Transverse colon (tissue), 4 donors: ENCODE measurements at places on chromosomes 12 and 14. TPM values are rescaled to one million over a fixed set of nuclear protein-coding genes. Genes with fewer than 3 reads are reported as not detected.

DNA sequence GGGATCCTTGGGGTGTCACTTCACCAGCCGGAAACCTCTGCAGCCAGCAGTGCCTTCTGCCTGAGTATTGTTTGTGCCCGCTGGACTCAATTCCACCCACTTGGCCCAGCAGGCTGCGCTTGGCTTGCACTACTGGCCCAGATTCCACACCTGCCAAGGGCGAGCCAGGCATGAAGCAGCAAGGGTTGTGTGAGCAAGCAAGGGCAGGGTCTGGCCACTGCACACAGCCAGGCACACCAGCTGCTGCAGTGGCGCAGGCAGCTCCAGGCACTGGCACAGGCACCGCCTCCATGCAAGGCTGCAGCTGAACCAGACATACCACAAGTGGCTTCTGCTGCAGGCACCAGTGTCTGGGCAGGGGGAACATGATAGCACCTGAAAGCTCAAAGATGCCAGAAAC, 99.5 kb downstream of the NUAK1 start:
- no peaks in the 10 kb centered on the region for H3K4me1 ChIP-seq
- no peak overlapping the region for H3K4me3 ChIP-seq
- no peak overlapping the region for H3K27ac ChIP-seq
- no peaks in the 10 kb centered on the region for H3K36me3 ChIP-seq
- H3K27me3 ChIP-seq, result no peaks in the 10 kb centered on the region
- no peak for DNase-seq

- H3K36me3 ChIP-seq, result no peaks in the 10 kb centered on the region
- no peaks in the 10 kb centered on the region for H3K27me3 ChIP-seq
- H3K4me3 ChIP-seq, result no peak overlapping the region
These were observed 398.4 kb downstream of the DAD1 start for GRCh38 chr14:22190411-22191191.

DNA sequence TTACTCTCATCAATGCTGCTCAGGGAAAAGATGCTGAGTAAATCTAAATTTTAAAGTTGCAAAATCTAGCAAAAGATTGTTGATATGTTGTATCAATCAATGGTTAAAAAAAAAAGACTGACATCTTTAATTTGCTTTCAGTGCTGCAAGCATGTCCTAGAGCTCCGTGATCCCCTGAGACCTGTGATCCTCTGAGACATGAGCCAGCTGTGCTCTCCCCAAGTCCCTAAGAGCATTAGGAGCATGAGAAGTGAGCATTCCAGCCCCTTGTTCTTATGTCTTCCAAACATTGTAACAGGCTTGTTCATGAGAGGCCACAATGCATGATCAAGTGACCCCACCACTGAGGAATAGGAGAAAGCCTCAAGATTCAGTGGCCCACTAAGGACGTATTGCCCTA, 116.6 kb downstream of the DAD1 start:
- no peak overlapping the region for H3K4me3 ChIP-seq
- DNase-seq, result no peak
- no peaks in the 10 kb centered on the region for H3K4me1 ChIP-seq
- H3K36me3 ChIP-seq, result no peaks in the 10 kb centered on the region

- no peak overlapping the region for H3K27ac ChIP-seq
- H3K36me3 ChIP-seq, result no peaks in the 10 kb centered on the region
- H3K4me1 ChIP-seq, result peaks cover 3% of the 10 kb centered on the region
- H3K4me3 ChIP-seq, result no peak overlapping the region
- DNase-seq, result peak; percentile 57
- H3K27me3 ChIP-seq, result no peaks in the 10 kb centered on the region
These were observed 272.0 kb upstream of the DIO3 start for GRCh38 chr14:101289230-101289690.

- no peaks in the 10 kb centered on the region for H3K27me3 ChIP-seq
- no peak overlapping the region for H3K27ac ChIP-seq
- peaks cover 9% of the 10 kb centered on the region for H3K4me1 ChIP-seq
- DNase-seq, result peak; percentile 68
- no peaks in the 10 kb centered on the region for H3K36me3 ChIP-seq
- no peak overlapping the region for H3K4me3 ChIP-seq
These were observed 120.1 kb upstream of the MAX start for GRCh38 chr14:65222440-65222858.

DNA sequence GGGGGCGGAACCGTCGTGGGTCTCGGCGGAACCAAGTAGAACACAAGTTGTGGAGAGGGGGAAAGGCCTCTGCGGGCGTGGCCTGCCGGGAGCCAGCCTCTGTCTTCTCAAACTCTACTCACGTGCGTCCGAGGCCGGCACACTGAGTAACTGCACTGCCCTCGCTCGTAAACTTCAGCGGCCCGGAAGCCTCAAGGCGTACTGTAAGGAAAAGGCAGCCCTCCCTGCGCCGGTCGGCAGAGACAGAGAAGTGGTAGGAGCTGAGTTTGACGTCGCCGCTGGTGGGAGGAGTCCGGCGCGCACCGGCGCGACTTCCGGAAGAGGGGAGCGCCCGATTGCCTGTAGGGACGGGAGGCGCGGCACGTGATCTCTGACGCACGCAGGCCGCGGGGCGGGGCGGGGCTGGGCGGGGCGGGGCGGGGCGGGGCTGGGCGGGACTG, at the start of gene FBXO33:
Gene FBXO33, minus strand, starts transcription at position 255 of the 440 bp plus-strand sequence. CDS start 271 bp downstream, outside the sequence.
- H3K4me3 ChIP-seq, result peak within 1 kb of the TSS; percentile 86
- no peaks in the 10 kb centered on the region for H3K27me3 ChIP-seq
- H3K36me3 ChIP-seq, result no peaks in the 10 kb centered on the region
- peak; percentile 98 for DNase-seq
- H3K27ac ChIP-seq, result peak within 1 kb of the TSS; percentile 96
- H3K4me1 ChIP-seq, result peaks cover 42% of the 10 kb centered on the region

DNA sequence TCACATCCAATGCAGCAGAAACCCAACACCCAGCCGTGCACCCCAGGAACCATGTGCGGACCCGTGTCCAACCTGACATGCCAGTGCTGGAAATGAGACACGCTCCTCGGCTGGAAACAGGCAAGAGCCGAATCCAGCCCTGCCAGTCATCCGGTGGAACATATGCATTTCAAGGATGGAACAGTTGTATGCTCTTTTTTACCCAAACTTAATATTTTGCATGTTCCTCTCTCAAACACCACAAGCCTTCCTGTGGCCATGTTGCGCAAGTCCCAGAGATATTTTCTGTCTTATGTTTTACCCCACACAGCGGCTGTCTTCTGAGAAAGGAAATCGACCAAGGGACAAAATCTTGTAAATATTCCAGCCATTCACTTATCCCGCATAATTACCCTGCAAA, 196.9 kb downstream of the BCL11B start:
- no peak for DNase-seq
- H3K27ac ChIP-seq, result no peak overlapping the region
- H3K36me3 ChIP-seq, result no peaks in the 10 kb centered on the region
- no peak overlapping the region for H3K4me3 ChIP-seq

- no peaks in the 10 kb centered on the region for H3K27me3 ChIP-seq
- H3K4me1 ChIP-seq, result peaks cover 24% of the 10 kb centered on the region
- H3K36me3 ChIP-seq, result no peaks in the 10 kb centered on the region
- peak overlapping the region; percentile 65 for H3K4me3 ChIP-seq
- peak overlapping the region; percentile 94 for H3K27ac ChIP-seq
These were observed 624 bp downstream of the RIN3 start for GRCh38 chr14:92513966-92514843.

DNA sequence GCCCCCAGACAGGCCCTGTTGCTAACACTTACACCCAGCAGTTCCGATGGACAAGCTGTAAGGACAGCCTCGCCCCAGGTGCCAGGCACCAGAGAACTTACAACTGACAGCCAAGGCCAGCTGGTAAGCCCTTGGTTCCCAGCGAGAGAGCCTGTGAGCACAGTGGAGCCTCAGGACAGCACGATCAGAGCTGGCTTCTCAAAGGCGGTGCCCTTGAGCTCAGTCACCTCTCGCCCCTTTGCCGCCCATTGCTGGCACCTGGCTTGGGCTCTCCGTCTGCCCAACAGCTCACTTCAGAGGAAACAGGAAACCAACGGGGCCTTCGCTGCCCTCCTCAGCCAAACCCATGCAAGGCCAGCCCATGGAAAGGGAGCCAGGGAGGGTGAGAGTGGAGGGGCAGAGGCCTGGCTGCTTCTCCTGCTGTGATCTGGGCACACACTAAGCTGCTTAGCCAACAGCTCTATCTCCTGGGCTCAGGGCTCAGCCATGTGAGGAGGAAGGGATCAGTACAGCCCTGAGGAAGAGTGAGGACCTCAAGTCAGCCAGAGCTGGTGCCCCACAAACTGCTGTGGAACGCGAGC, 98.5 kb downstream of the SINHCAF start:
- no peak overlapping the region for H3K4me3 ChIP-seq
- H3K36me3 ChIP-seq, result no peaks in the 10 kb centered on the region

- H3K27ac ChIP-seq, result no peak overlapping the region
- no peaks in the 10 kb centered on the region for H3K27me3 ChIP-seq
- no peaks in the 10 kb centered on the region for H3K4me1 ChIP-seq
- H3K36me3 ChIP-seq, result no peaks in the 10 kb centered on the region
- DNase-seq, result no peak
These were observed 29.1 kb downstream of the LRRK2 start for GRCh38 chr12:40253936-40254335.

- no peak for DNase-seq
- peaks cover 53% of the 10 kb centered on the region for H3K27me3 ChIP-seq
These were observed 31.2 kb upstream of the OAS1 start for GRCh38 chr12:112875608-112876007.

GRCh38 chr14:22433069-22433468, 156.0 kb downstream of the DAD1 start:
- H3K4me3 ChIP-seq, result no peak overlapping the region
- peak overlapping the region; percentile 59 for H3K27ac ChIP-seq
- DNase-seq, result no peak
- no peaks in the 10 kb centered on the region for H3K36me3 ChIP-seq
- peaks cover 13% of the 10 kb centered on the region for H3K4me1 ChIP-seq

DNA sequence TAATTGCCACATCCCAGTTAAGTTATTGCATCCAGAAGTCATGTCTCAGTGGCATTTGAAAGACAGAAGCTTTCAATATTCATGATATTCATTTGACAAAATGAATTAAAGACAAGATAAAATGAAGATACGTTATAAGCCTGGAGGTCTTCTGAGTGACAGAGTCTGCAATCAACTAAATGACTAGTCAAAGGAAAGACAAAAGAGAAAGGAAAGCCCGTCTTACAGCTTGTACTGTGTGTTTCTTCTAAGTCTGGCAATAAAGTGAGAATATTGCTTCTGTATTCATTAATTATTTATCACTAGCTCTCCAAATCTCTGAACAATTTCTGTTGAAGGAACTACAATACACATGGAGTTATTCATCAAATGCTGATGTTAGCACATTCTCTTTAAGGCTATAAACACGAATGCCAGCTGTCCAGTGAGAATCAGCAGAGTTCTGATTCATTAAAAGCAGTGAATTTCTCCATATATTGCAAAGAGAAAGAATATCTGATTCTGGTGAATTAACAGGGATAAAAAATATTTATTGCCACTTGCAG, 70.7 kb downstream of the ATXN7L3B start:
- DNase-seq, result no peak
- H3K27me3 ChIP-seq, result no peaks in the 10 kb centered on the region
- H3K36me3 ChIP-seq, result no peaks in the 10 kb centered on the region

SOAT2 gene
- total RNA-seq, result not detected

PAPLN gene
- 12.5 TPM for total RNA-seq

RAD9B gene
- total RNA-seq, result 0.27 TPM

ART4 gene
- not detected for total RNA-seq

OASL gene
- total RNA-seq, result 18.7 TPM

TAPBPL gene
- total RNA-seq, result 47.6 TPM

ACSM4 gene
- total RNA-seq, result not detected

SLC17A8 gene
- 6.4 TPM for total RNA-seq
